Hematopoietic multipotent progenitor cell treated with erythropoietin and hydrocortisone succinate and interleukin-3 and kit ligand, for 6 days (in vitro differentiated cells): ENCODE measurements at places on chromosomes 3 and 15.

- no peak for DNase-seq
Measured at GRCh38 chr3:34583451-34583850, 785.0 kb downstream of the PDCD6IP start.

GRCh38 chr3:50173685-50174516, 17.5 kb upstream of the GNAT1 start:
- peak; percentile 57 for DNase-seq

DNA sequence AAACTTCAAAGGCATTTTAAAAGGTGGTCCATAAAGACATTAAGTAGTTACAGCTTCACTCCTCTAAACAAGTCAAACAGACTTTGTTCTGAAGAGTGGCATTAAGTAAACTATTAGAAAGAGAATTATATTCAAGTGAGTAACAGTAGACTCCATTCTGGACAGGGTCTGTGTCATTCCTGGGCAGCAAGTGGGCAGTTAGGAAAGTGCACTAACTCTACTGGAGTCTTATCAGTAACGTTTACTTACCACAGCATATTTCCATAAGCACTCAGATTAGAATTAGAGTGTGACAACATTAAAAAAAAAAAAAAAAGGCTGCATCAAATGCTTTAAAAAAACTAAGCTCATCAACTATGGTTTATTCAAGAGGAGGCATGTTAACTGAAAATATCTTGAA, 10.6 kb downstream of the UBR1 start:
- DNase-seq = peak; percentile 88

DNA sequence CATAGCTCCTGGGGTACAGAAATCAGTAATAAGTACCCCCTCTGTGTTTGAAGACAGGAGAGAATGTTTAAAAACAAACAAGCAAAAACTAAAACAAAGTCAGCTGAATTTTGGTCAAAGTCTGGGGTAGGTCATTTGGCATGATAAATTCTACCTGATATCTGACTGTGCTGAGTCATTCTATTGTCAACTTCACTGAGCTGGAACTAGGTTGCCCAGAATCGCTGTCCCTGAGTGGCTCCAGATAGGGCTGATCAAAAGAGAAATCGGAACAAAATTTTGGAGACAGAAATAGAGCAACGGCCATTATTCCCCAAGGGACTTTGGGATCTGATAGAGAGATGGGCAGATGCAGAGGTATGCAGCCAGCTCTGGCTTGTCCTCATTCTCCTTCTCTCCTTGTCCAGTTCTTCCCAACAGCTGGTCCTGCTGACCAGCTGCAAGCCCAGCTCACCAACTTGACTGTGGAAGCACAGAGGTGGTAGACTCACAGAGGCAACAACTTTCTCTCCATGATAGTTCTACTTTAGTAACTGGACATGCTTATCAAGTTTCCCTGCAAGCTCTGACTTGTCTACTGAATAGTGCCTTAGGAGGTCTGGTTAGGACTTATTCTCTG, 57.3 kb upstream of the MYRIP start:
- DNase-seq = peak; percentile 36

DNA sequence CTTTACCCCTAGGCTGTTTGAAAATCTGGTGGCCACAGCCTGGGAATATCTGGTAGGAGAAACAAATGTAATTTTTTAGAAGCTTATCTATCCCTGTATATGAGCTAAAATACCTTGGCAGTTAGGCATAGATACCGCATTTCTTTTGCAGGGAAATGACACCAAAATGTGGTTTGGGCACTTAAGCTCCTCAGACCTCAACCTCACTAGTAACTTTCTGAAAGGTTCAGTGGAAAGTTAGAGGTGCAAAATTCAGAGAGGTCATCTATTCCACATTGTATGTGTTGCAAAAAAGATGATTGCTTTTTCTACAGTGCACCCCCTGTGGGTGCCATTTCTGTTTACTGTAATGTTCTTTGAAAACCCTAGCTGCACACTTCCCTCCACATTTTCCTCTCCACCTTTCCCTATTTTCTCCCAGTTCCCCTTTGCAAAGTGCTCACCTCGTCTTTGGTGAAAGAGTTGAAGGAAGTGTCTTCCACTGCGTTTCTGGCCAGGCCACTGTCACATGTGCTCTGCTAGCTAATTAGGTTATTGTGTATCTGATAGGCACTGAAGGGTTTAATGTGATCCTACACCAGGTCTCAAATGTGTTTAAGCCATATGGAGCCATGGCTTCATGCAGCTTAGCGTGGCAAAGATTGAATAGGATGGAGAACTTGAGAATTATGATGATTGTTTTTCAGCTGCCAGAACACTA, 1.3 kb downstream of the SACM1L start:
- peak; percentile 71 for DNase-seq
